Fibroblast of lung (primary cell): ENCODE measurements at places on chromosomes 7 and 10.

GRCh38 chr10:14540611-14541010, 209.9 kb upstream of the FRMD4A start:
- DNase-seq: no peak

DNA sequence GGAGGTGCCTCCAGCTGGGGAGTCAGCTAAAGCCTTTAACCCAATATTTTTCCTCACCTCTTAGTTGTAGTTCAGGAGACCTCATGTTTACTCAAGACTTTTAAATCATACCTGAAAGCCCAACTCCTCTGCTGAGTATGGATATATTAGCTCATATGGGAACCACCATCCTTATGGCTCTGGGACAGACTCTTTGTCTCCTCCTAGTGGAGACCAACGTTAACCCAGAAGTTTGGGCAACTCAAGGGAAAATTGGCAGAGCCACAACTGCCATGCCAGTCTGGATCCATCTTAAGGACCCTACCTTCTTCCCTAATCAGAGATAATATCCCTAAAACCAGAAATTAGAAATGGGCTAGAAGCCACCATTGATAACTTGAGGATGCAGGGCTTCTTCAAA, 80.8 kb downstream of the TMEM106B start:
- no peak for DNase-seq

- DNase-seq: no peak
Measured at GRCh38 chr7:152859781-152860191, 100.2 kb downstream of the ACTR3B start.

- DNase-seq: no peak
Measured at GRCh38 chr7:112161253-112162141, 44.7 kb downstream of the DOCK4 start.

GRCh38 chr7:66518151-66518691, 110.5 kb upstream of the KCTD7 start:
- no peak for DNase-seq

- DNase-seq: peak; percentile 22
Measured at GRCh38 chr10:178723-179122, 43.5 kb downstream of the ZMYND11 start.

GRCh38 chr7:134509010-134509409, 18.4 kb upstream of the AKR1B10 start:
- no peak for DNase-seq

DNA sequence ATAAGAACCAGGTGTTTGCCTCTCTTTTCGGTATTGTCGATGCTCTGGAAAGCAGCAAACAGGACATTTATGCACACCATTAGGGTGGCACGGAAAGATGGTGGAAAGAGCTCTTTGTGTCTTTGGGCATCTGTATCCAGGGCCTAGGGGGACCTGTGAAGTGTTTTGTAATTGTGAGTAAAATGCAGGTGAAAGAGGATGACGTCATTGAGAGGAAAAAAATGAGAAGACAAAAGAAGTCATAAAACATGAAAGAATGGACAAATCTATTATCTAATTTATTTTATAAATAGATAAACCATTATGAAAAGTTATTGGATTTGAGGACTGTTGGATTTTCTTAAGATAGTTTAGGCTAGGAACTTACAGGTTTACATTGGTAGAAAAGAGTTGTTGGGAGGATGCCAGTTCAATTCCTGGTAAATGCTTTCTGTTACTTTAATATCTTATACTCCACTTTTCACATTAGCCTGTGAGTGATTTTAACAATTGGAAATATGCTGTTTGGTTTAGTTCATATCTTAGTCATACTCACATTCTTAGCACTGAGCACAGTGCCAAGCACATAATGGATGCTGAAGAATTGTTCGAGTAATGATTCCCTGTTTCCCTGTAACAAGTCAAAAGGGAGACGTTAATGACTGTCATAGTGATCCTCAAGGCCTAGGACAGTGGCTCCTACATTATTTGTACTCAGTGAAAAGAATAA, 62.6 kb downstream of the EXOC4 start:
- peak; percentile 79 for DNase-seq

- DNase-seq: no peak
Measured at GRCh38 chr10:3931224-3931623, 146.2 kb upstream of the KLF6 start.

DNA sequence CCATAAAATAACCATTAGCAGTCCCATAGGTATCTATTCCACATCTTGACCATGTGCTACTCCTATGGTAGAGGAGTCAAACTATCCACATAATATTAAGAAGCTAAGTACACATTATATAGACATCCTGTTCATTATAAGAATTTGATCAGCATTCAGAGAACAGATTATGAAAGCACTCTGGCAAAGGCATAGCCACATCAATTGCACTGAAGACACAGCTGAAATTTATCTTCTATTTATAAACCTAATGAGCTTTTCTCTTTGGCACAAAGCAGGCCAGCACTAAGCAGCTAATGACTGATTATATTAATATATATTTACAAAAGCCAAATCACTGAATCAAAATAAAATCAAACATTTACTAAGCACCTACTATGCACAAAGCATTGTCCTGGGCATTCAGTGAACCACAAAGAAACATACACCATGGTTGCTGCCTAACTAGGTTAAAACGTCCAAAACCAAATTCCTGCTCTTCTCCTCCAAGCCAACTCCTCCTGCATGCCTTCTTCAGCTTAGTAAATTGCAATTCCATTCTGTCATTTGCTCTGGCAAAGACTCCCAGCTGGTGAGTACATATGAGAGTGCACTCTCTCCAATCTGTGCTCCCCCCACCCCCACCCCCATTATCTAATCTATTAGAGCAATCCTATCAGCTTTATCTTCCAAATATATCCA, 122.6 kb upstream of the ASAH2 start:
- DNase-seq: no peak

GRCh38 chr10:100192350-100192749, 6.5 kb upstream of the ERLIN1 start:
- no peak for DNase-seq

DNA sequence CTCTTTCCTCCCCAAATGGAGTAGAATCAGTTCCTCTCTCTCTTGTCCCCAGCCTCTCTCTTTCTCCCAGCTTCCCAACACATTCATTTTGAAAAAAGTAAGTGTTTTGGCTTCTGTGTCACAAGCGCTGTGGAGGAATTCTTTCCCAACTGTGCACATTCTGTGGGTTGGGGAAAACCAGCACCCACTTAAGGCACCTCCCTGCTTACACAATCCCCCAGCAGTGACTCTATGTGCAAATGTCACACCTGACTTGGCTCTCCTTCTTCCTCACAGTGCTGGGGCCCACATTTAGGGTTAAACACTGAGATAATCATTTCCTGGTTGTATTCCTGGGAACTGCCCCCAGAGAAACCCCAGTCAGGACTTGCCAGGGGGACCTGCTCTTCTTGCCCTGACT, 358.1 kb upstream of the ZNF32 start:
- DNase-seq: peak; percentile 29

DNA sequence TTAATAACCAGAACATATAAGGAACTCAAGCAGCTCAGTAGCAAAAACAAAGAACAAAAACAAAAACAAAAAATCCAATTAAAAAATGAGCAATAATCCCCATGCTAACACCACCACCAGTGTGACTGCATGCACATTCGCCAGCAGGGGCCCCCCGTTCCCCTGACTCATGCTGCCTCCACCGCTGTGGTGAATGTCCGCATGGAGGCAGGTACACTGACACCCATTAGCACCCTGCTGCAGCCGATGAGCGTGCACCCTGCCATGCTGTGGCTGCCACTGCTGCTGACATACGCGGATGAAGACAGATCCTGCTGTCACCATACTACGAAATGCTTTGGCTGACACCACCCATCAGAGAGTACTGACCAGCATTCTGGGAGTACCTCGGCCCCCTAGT, 321.6 kb upstream of the LRRTM3 start:
- no peak for DNase-seq

GRCh38 chr10:113284635-113285034, 268.2 kb upstream of the HABP2 start:
- DNase-seq: no peak

DNA sequence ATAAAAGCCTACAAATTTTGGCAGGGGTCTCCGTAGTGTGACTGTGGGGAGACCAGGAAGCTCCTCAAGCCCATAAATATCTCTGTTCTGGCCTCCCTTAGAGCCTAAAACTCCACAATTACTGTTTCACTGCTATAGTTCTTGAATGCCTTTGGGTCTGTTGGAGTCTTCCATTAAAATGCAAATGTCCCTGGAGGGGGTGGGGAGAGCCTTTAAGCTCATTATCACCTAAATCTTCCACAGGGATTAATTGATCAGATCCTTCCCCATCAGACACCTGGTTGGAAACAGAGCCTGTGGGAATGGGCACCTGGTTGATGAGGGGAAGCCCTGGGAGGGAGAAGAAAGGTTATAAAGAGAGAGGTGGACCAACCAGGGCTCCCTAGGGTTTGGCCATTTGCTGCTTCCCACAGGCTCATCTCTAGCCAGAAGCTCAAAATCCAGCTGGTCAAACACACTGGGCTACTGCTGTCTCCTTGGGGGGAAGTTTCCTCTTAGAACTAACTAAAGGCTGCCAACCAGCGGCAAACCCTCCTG, 718.2 kb downstream of the LRMDA start:
- DNase-seq: no peak

DNA sequence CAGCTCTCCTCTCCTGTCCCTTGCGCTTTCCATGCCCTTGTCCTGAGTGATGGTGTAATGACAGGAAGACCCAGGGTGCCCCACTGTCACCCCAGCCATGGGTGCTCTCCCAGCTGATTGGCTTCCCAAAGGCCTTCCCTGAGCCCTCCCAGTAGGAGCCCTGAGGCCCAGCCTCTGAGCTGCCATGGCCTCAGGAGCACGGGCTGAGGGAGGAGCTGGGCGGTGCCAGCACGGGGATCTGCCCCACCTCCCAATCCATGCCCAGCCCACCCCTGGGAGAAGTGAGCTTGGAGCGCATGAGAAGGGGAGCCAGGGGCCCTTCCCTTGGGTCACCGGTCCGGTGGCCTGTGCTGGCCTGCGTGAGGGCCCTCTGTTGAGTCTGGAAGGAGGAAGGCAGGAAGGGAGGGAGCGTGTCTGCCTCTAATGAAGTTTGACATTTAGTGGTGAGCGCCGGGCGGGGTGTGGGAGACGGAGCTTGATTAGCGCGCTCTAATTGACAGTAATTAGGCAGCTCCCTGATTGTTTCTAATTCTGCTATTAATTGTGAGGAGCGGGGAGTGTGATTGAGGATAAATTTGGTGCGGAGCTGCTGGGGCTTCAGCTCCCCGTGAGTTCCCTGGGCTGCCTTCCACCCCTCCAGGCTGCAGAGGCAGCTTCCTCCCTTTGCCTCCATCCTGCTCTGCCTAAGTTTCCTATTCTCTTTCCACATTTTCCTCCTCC, 28.3 kb downstream of the GBX1 start:
- no peak for DNase-seq

- DNase-seq: peak; percentile 93
Measured at GRCh38 chr7:123460616-123461015, 73.8 kb downstream of the IQUB start.

- DNase-seq: no peak
Measured at GRCh38 chr7:158271646-158272045, 316.0 kb downstream of the PTPRN2 start.

GRCh38 chr7:67608806-67609205, 612.2 kb downstream of the TYW1 start:
- DNase-seq: no peak

DNA sequence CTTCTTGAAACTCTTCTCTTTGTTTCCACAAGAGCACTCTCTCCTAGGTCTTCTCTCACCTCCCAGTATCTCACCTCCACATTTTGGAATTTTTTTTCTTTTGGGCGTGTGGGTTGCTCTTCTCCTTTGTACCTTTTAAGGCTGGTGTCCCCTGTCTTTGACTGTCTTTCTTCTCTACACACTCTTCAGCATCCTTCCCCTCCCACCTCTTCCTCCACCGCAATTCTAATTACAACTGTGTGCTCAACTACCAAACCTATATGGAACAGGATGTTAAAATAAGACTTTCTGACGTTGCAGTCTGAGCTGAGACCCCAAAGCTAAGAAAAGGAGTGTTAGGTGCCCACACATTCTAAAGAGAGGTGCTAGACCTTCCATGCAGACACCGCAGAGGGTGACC, 14.0 kb upstream of the ADRB1 start:
- DNase-seq: no peak

- DNase-seq: peak; percentile 9
Measured at GRCh38 chr7:43904533-43905208, 1.7 kb downstream of the URGCP start.

DNA sequence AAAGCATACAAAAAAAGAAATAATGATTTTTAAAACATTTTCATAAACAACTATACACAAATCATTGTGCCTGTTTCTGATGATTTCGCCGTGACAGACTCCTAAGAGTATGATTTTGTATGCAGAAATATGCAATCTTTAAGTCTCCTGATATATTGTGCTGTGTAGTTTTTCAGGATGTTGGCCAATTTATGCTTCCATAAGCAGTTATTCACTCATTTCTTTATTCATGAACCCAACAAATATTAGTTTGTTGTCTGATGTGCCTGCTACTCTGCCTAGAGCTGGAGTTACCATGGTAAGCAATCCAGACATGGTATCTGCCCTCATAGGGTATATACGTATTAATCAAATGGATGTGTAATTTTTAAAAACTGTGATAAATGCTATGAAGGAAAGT, 40.4 kb downstream of the PRR15 start:
- no peak for DNase-seq

DNA sequence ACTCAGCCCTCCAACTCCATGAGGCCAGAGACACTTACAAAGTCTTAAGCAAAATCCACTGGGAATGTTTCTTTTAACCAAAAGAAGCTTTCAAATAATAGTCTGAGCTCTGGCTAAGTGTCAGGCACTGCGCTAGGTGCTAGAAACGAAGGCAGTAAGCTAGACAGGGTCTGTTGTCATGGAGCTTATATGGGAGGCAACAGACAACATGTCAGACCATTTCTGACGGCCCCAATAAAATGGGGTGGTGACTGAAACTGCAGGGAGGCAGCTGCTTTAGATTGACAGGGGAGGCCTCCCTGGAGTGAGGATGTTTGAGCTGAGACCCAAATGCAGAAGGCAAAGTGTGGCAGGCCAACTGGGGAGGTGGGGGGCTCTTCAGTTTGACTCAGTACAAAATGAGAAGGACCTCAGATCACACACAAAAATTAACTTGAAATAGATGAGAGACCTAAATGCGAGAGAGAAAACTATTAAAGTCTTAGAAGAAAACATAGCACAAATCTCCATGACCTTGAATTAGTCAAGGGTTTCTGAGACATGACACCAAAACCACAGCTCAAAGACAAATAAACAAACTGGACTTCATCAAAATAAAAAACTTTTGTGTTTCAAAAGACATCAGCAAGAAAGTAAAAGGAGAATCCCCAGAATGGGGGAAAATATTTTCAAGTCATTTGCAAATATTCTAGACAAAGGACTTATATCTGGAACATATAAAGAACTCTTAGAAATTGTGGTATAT, 40.6 kb downstream of the SH3PXD2A start:
- DNase-seq: no peak

- DNase-seq: no peak
Measured at GRCh38 chr10:80170641-80171040, 34.7 kb downstream of the ANXA11 start.
